ENCODE measurements at places on chromosomes 2 and 18.

DNA sequence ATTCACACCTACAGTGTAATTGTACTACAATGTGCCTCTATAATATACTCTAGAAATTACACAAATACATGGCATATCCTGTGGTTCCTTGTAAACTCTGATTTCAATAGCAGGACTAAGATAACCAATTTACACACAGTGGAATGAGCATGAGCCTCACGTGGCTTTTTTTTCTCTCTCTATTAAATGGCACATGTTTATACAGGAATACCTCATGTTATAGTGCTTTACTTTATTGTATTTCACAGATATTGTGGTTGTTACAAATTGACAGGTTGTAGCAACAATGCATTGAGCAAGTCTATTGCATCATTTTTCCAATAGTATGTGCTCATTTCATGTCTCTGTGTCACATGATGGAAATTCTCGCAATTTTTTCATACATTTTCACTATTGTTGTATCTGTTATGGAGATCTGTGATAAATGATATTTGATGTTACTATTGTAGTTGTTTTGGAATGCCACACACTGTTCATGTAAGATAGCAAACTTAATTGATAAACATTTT lies 260.0 kb downstream of the FSIP2 start:
- DNase-seq: no peak

DNA sequence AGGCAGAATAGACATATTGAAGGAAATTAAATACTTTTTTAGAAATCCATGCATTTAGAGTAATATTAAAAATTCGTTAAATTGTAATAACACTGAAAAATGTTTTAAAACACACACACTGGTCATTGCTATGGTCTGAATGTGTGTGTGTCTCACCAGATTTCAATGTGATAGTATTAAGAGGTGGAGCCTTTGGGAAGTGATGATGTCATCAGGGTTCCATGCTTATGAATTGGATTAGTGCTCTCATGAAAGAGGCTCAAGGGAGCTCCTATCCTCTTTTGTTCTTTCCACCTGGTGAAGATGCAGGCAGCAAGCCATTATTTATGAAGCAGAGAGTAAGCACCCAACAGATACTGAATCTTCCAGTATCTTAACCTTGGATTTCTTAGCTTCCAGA lies 441.8 kb downstream of the CDH2 start:
- DNase-seq: no peak

DNA sequence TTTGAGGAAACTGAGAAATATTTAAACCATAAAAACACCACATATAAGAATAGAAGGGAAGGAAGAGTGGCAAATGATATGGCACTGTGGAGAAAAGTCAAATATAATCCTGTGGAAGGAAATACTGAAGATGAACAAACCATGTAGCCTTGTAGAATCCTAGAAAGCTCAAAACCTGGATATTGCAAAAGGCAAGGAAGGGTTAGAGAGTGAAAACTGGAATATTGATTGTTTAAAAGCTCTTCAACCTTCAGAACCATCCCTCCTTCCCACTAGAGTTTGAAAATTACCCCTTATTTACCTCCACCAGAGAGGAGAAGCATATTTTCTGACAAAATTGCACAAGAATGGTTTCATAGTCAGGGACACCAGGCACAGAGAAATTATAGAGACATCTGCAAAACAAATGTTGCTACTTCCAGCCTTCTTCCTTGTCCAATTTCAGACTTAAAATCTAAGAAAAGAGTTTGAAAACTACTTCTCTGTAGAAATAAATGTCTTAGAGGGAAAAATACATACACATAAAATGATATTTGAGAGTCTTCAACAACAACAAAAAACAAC lies 48.0 kb downstream of the ANTXR1 start:
- DNase-seq: no peak

DNA sequence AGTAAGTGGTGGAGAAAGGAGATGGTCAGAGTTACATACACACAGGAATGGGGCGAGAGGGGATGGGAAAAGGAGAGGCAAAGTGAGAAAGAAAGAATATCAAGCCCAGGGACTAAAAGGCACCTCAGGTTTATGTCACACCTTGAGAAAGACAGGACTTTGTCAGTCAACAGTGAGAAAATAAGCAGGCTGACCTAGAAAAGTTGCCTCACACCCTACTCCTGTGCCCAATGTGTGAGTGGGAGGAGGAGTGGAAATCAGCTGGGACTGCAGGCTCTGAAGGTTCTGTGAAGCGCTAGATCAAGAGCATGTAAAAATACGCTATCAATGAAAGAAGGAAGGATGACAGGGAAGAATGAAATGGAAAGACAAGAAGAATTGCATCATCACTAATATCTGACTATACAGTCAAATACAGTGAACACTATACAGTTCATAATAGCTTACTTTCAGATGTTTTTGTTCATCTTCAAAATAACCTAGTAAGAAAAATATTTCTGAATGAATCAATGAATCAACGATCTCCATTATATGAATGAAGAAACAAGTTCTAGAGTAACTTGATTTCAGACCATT lies 10.7 kb downstream of the VPS54 start:
- no peak for DNase-seq

- no peak for DNase-seq
Measured at GRCh38 chr2:379778-380177, 91.9 kb upstream of the ALKAL2 start.

- DNase-seq: no peak
Measured at GRCh38 chr2:189543367-189543766, 37.2 kb downstream of the SLC40A1 start.

GRCh38 chr2:228866781-228867180 lies 404.3 kb downstream of the PID1 start:
- DNase-seq: no peak

- DNase-seq: no peak
Measured at GRCh38 chr2:215447056-215447455, 11.2 kb upstream of the FN1 start.

GRCh38 chr2:225937625-225938187 lies 538.2 kb downstream of the NYAP2 start:
- no peak for DNase-seq

DNA sequence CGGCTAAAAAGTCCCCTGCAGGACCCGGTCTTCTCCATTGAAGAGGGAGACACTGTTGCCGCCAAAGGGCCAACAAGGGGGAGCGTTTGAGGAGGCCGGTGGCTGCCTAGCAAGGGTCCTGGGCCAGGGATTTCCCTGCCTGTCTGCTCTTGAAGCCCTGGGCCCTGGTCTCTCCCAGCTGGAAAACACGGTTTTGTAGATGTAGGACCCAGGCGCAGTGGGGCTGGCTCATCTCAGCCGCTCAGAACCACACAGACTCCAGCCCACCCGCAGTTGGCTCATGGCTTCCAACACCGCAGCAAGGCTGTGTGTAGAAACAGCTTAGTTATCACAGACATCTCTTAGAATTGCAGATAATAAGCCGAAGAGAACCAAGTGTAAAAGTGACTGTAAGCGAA lies 57.1 kb upstream of the TWIST2 start:
- DNase-seq: no peak
